ENCODE measurements at places on chromosomes 3 and 15. TPM values are rescaled to one million over a fixed set of nuclear protein-coding genes. Genes with fewer than 3 reads are reported as not detected.

Gene ATP13A5
- 0.36 TPM for polyA plus RNA-seq

Gene ZNF774
- 6.2 TPM for polyA plus RNA-seq

- no peaks in the 10 kb centered on the region for H3K36me3 ChIP-seq
- H3K4me3 ChIP-seq: no peak overlapping the region
- H3K27me3 ChIP-seq: no peaks in the 10 kb centered on the region
These were observed 39.5 kb downstream of the TCF12 start for GRCh38 chr15:56957812-56958406.

DNA sequence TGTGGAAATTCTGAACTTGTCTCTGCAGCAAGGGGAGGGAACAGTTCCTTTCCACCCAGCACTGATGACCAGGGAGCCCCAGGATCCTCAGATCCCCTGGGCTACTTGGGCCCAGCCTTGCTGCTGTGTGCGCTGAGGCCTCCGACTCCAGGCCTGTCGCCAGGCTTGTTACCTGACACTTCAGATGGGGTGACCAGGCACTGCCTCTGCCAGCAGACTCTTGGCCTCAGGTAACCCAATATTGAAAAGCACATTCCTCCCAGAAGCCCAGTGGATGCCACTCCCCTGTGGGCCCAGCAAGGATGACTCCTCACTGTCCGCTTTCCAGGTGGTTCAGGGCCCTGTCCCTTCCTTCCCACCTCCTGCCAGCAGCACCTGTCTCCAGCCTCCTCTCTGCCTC lies 3.5 kb upstream of the PLA2G4E start:
- H3K36me3 ChIP-seq: no peaks in the 10 kb centered on the region
- no peaks in the 10 kb centered on the region for H3K4me1 ChIP-seq
- no peaks in the 10 kb centered on the region for H3K27me3 ChIP-seq
- H3K4me3 ChIP-seq: no peak overlapping the region
- no peak for DNase-seq

DNA sequence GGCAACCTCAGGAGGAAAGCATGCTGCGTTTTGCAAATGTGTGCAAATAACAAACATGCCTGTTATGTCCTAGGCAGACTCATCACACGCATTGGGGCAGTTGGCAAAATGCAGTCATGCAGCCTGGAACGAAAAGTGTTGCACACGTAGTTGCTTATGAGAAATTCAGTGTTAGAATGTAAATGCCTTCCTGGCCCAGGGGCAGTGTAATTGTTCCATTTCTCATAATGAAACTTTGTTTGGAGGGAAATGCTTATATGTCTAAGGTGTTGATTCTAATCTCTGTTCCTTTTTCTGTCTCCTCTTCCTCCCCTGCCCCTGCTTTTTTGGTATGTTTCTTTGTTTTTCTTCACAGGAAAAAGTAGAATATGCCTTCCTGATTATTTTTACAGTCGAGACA lies 156.0 kb downstream of the CACNA1D start:
- H3K27ac ChIP-seq: no peak overlapping the region
- H3K4me3 ChIP-seq: no peak overlapping the region
- no peak for DNase-seq

GRCh38 chr3:184765730-184766074 lies 46.3 kb upstream of the VPS8 start:
- H3K27me3 ChIP-seq: no peaks in the 10 kb centered on the region
- H3K27ac ChIP-seq: no peak overlapping the region
- DNase-seq: no peak
- no peaks in the 10 kb centered on the region for H3K36me3 ChIP-seq
- H3K4me1 ChIP-seq: no peaks in the 10 kb centered on the region

DNA sequence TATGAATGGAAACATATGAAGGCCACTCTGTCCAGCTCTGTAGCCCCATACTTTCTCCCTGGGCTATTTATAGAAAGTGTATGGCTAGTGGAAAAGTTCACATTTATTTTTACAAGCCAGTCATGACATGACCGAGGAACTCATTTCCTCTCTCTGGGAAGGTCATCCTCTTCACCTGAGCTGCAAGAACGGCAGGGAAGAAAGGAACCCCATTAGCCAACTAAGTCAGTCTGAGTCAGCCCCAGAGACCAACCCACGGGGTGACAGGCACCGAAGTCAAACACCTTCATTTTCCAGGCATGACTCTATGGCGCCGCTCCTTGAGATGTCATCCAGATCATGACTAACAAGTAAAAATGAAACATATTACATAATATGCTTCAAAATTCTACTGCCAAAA lies 4.8 kb downstream of the PAQR9 start:
- no peak overlapping the region for H3K4me3 ChIP-seq
- H3K4me1 ChIP-seq: no peaks in the 10 kb centered on the region
- no peak overlapping the region for H3K27ac ChIP-seq

All from left lung (tissue), 14 donors.